ENCODE measurements at places on chromosomes 12 and 14.

GRCh38 chr12:72146495-72146894 lies 125.7 kb upstream of the TRHDE start:
- no peak for DNase-seq

GRCh38 chr14:90726656-90727055 lies 89.6 kb downstream of the TTC7B start:
- no peak for DNase-seq

DNA sequence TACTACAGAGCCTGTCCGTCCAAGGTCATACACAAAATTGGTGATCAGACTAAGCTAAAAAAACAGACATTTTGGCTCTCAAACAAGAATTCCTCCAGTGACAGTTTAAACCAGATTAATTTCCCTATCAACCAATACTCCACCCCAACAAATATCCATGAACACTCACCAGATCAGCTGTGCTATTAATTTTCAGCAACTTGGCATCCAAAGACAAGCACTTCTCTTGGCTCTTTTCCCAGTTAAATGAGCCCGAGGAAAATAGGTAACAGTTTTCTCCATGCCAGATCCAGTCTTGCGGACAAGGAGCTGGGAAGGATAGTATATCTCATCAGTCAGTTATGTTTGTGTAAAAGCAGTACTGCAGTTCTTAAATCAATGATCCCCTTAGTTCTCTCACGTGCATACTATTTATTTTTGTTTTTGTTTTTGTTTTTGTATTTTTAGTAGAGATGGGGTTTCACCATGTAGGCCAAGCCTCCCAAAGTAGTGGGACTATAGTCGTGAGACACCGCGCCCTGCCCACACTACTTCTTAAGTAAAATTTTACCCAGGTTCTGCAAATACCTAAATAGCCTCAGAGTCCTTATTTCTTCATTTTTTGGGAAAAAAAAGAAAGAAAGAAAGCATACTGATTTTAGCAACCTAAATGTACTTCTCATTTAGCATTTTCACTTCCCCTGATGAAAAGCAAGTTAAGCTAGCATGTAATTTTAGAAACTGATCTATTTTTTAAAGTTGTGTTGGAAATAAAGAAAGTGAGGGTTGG lies 11.1 kb downstream of the OLR1 start:
- DNase-seq, result no peak

GRCh38 chr12:51869496-51869865 lies 18.4 kb upstream of the ANKRD33 start:
- no peak for DNase-seq

DNA sequence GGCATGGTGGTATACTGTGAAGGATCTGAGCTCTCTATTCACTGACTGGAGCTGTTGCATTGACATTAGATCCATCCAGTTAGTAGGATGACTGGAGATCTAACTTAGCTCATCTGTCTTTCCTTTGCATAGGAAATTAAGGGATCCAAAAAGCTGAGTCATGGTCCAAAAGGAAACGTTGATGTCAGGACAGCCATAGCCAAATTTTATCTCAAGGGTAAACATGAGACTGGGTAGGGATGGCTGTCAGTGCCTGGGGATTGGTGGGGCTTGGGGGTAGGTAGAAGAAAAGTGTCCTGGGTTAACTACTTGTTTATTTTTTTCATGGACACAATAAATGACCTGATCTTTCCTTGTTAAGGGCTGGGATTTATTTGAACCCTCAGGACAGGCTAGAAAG lies 4.6 kb downstream of the FAM177A1 start:
- DNase-seq, result no peak

GRCh38 chr14:55799508-55800095 lies 219.6 kb downstream of the KTN1 start:
- DNase-seq, result no peak

DNA sequence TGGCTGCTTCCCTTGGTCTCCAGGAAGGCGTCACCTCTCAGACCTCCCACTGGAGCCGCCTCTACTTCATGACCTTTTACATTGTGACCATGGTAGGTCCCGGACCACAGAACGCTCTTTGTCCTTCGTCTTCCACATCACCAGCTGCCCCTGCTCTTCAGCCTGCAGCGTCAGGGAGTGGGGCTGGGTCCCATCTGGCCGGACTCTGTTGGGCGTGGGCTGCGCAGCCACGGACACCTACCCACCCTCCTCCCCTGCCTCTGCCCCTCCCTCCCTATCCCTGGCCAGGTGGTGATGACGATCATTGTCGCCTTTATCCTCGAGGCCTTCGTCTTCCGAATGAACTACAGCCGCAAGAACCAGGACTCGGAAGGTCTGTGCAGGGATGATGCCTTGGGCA lies 43.3 kb downstream of the SLC8B1 start:
- no peak for DNase-seq

- DNase-seq, result no peak
Measured at GRCh38 chr14:86299994-86300393, 770.0 kb downstream of the FLRT2 start.

DNA sequence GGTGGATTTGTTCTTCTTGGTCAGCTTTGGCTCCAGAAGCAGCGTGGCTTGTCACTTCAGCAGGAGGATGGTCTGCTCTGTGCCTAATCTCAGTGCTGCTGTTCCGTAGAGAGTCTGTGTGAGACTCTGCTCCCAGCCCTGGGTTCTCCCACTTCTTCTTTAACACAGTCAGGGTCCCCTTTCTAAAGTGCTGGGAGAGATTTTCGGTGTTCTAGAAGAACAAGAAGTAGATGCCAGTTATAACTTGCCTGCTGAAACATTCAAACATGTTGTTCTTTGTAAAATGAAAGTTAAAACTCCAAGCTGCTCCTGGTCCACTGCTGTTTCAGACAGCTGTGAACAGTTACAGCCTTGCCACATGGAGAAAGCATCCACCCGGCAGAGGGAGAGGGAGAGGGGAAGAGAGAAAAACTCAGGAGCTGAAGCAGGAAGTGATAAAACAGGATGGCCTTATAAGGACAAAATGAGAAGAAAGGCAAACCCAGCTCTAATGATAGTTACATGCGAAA lies 55.2 kb upstream of the CERS5 start:
- peak; percentile 53 for DNase-seq

- no peak for DNase-seq
Measured at GRCh38 chr12:29574500-29574899, 77.0 kb upstream of the OVCH1 start.

DNA sequence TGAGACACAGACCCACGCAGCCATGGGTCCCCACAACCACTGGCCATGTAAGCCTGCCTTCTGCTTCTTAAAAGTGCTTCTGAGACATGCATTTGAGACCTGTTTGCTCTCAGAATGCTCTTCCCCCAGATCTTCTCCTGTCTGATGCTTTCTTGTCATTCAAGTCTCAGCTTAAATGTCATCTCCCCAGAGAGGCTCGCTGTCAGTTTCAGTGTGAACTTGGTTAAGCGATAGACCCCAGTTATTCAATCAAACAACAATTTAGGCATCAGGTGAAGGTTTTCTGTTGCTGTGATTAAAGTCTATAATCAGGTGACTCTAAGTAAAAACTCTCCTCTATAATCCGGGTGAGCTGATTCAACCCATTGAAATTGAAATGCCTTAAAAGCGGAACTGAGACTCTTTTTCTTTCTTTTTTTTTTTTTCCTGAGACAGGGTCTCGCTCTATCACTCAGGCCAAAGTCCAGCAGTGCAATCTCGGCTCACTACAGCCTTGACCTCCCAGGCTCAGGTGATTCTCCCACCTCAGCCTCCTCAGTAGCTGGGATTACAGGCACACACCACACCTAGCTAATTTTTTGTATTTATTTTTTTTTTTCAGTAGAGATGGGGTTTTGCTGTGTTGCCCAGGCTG lies 123.4 kb downstream of the KSR2 start:
- no peak for DNase-seq

- DNase-seq, result no peak
Measured at GRCh38 chr12:121252712-121253345, 42.9 kb downstream of the P2RX4 start.

DNA sequence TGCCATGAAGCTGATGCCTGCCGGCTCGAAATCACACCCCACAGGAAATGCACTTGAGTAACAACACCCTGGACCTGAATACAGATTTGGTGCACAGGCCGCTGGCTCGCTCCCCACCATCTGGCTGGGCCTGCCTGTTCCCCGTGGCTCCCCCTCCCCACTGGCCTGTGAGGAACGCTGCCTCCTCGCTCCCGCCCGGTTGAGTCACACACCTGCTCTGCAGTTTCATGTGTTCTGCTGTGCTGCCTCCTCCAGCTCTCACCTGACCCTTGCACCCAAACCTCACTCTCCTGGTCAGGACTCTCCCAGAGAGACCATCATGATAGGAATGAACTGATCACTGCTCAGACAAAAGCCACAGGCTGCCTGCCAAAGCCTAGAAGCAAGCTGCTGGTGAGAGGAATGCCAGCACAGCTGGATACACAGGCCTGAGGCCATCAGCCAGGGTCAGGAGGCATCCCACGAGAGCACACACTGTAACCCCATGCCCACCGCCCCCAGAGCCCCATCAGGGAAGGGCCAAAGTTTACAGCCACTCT lies 3.8 kb upstream of the SIVA1 start:
- DNase-seq, result no peak

DNA sequence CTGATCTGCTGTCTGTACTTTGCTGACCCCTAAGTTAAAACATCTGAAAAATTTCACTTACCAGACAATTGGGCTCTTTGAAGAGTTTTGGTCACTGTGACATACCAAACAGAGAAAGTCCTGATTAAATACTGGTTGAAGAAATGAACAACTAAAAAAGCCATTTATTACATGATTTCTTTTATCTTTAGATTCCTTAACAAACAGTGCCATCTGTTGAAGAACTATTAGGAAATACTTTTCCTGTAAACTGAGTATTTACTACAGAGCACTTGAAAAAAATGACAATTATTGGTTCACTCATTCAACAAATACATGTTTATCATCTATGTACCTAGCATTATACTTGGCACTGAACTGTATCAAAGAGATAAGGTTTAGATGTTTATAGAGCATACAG lies 6.5 kb upstream of the WASHC4 start:
- DNase-seq, result no peak

DNA sequence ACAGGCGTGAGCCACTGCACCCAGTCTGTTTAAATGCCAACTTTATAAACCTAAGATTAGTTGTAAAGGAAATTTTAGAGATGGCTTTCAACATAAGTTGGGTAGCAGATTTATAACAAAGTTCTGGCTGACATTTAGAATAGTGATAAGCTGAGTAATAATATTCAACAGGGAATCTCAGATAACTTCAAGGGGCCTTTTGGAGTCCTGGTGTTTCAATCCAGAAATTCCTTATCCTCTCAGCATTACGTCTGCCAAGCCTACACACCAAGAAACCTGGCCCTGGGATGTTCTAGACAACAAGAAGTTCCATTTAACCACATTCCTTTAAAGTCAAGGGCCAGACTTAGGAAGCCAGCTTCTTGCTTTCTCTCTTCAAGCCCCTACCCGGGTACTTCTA lies 59.5 kb upstream of the DYRK2 start:
- DNase-seq, result no peak

DNA sequence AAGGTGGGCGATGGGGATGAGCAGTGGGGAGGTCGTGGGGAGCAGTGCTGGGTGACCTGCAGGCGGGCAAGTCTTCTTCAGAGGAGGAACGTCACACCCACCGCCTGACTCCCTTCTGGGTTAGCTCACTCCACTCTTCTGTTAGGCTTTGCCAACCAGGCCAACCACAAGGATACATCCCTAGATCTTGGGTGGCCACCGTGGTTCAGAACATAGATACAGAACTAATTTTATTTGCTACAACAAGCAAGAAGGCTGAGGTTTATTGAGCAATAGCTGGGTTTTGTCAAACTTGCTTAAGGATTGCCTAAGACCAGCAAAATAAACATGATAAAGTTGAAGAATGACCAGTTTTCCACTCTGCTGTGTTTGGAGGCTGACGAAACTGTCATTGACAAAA lies 109.4 kb downstream of the DACT1 start:
- DNase-seq, result no peak

- DNase-seq, result no peak
Measured at GRCh38 chr12:2412305-2412643, 359.5 kb downstream of the CACNA1C start.

- no peak for DNase-seq
Measured at GRCh38 chr14:61565836-61566536, 129.3 kb upstream of the HIF1A start.

DNA sequence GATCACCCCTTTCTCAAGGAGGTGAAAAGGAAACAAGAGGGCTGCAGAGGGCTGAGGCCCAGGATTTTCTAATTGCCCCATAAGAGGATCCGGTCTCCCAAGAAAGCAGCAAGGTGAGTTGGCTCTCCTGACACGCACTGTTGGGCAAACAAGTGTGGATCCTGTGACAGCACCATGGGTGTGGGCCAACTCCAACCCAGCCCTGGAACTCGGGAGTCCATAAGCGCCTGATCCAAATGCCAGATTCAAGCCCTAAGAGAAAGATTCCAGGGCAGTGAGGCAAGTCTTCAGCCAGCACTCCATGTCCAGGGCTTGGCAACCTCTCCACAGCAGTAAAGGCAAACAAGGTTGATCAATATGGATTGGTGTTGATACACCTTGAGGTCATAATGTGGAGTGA lies 33.1 kb downstream of the KCNA5 start:
- no peak for DNase-seq

GRCh38 chr14:59305231-59305630 lies 116.8 kb downstream of the DAAM1 start:
- DNase-seq, result no peak

GRCh38 chr12:53427905-53428594 lies 4.4 kb downstream of the AMHR2 start:
- DNase-seq, result no peak

- DNase-seq, result no peak
Measured at GRCh38 chr12:96502949-96503532, 13.7 kb downstream of the CFAP54 start.

GRCh38 chr12:87509237-87509820 lies 519.9 kb downstream of the C12orf50 start:
- no peak for DNase-seq

GRCh38 chr14:64702493-64703394 lies 1.5 kb upstream of the PLEKHG3 start:
- no peak for DNase-seq

DNA sequence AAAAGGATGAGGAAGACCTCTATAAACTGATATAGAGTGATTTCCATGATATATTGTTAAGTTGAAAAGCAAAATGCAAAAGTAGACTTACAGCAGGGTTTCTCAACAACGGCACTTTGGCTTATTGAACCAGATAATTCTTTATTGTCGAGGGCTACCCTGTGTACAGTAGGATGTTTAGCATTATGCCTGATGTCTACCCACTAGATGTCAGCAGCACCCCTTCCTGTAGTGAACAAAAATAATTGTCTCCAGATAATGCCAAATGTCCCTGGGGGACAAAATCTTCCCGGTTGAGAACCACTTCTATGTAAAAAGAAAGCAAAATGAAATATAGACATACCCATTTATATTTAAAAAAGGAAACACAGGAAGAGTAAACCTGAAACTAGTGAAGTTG lies 32.4 kb downstream of the ABCD2 start:
- no peak for DNase-seq
